Right renal cortex interstitium (tissue), 3 donors: ENCODE measurements at places on chromosomes 1 and 21.

DNA sequence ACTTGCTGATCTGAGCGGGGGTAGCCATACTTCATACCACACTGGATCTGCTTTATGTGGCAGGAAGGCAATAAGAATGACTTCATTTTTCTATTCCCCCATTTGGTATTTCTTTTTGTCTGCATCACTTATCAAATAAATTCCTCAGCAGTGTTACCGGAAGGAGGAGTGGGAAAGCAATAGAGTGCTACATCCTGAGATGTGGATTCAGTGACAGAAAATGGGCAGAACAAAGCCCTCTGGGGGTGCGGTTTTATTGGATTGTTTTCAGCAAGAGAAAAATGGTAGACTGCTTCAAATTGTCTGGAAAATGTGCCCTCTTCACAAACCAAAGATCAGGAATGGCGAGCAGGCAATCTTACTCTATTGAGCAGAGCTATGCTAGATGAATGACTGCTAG, 751.9 kb upstream of the NEGR1 start:
- DNase-seq: no peak

DNA sequence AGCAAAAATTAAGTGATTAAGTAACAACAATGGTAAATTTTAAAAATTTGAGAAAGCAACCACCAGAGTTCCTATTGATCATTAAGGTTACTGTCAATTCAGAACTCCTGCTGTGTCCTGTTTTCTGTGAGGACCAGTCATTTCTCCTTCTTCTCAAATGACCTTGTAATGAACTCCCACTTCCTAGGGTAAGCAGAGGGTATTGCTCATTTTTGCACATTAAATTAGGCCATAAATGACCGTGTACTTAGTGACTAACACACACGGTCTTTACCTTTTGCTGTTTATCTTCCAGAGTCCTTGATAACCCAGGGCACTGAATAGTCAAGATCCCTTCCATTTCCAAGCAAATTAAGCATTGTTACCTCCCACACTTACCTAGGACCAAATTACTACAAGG, 227.5 kb upstream of the LYPLAL1 start:
- no peak for DNase-seq

- no peak for DNase-seq
Observed at GRCh38 chr1:1779691-1780597, 1.7 kb upstream of the NADK start.

- DNase-seq: no peak
Observed at GRCh38 chr21:43290421-43291346, 121.9 kb downstream of the CRYAA start.

- no peak for DNase-seq
Observed at GRCh38 chr1:186210258-186210657, 164.8 kb downstream of the TPR start.

DNA sequence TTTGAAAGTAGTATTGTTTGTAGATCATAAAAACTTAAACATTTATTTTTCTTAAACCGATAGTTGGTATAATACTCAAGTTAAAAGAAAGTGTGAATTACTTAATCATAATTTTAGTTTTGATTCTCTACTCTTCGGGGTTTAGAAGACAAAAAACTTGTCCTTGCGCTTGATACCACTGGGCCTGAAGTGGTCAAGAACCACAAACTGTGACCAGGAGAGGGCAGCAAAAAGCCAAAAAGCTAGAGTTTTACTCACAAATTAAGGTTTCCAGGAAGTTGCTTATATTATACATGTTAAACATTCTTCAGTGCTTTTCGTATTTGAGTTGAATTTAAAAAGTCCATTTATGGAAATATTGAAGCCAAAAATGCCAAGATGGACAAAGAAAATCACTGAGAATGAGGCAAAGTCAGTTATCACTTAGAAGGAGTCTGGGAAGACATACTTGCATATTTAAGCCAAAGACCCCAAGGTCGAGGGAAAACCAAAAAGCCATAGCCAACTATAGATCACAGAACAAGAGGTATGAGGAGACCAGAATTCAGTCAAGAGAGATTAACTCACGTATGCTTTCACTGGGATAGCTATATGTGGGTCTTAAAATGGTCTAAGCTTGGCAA, 34.2 kb downstream of the EFCAB7 start:
- DNase-seq: no peak

- DNase-seq: no peak
Observed at GRCh38 chr1:156114919-156115513, 505 bp downstream of the LMNA start.

DNA sequence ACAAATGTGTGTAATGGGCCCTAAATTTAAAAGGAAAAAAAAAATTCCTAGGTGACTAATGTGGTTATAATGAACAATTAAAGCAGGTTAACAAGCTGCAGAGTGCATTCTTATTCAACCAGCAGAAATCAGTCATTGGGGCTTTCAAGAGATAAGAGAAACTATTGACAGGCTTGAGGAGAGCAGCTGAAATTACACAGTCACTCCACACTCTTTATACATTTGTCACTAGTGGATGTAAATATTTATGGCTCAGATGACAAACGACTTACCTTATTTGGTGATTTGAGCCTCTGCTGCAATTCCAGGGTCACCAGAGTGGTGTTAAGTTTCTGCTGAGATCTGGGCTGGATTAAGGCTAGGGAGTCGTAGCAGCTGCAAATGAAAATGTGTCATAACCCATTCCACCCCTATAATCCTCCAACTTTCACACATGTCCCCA, 896.3 kb downstream of the TTLL7 start:
- DNase-seq: no peak

GRCh38 chr1:221778125-221778524, 36.2 kb upstream of the DUSP10 start:
- DNase-seq: no peak

DNA sequence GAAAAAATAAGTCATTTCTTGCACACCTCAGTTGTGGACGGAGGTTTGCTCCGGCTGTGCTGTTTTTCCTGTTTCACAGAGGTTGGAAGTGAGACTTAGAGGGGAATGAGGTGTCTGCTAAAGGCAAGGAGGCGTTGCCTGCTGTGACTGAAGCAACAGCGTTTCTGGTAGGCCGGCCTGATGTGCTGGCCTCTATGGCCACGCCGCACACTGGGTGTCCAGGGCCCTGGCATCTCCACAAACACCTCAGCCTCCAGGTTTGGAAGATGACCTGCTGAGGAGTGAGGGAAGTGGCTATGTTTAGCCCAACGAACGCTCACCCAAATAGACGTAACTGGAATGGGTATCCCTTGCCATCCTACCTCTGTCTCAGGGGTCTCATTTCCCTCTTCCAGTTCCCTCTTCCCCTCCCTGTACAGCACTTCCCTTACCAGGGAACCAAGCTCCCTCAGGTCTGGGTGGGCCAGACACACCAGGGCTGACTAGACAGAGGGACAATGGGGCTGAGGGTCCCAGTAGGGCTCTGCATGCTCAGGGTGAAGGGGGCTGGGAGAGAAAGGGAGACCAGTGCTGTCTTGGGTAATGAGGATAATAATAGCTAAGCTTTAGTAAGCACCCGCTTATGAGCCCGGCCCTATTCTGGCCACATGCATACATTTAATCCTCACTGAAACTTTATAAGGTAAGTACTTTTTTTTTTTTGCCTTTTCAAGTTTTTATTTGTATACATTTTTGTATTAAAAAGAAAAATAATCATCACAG, 11.9 kb downstream of the CACNA1S start:
- DNase-seq: no peak

- no peak for DNase-seq
Observed at GRCh38 chr1:218352075-218352438, 6.9 kb downstream of the TGFB2 start.

DNA sequence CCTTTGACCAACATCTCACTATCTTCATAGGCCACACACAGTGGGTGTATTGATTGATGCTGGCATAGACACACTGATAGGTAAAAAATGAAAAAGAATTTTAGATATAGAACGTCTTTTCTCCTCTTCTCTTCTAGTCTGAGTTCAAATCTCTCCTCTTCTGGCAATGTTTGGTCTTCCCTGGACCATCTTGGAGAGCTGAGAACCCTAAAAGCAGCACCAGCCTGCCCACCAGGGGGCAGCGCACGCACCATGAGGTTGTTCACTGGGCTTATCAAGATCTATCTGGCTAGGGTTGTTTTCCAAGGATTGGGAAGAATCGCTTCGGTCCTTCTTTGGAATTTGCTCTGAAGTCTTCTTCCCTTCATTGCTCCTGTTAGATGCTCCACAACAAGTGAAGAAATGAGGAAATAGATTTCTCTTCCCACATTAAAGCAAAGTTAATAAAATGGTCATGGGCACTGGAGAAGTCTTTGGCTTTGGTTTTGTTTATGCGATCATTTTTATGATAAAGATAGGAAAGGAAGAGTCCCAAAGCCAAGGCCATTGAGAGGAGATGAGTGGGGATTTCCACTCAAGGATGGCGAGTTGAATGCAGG, 104.0 kb upstream of the OLIG2 start:
- no peak for DNase-seq

DNA sequence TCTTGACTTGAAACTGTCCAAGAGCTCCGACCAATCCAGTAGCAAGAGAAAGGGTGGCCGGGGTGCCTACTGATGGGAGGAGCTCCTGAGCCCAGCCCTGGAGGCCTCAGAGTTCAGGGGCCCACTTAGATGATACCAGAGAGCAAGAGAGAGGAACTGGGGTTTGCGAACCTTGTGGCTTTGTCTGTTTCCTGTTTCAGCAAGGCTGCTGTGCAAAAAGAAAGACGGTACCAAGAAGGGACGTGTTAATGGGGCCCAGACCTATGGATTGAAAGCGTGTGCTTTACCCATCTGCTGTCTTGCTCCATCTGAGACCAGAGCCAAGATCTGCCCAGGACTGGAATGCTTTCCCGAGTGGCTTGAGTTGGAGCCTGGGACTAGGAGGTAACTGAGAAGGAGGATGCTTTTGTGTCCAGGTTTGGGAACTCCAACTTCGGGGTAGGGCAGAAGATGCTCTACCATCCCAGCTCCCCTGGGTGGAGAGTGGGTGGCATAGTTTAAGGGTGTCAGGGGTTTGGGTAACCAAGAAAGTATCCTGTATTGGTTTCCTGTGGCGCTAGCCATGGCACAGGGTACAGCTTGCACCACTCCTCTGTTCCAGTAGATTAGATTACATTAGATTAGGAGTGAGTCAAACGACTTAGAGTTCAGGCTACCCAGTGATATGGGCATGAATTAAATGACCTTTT, at the start of gene TRAF3IP3:
TSS of gene TRAF3IP3 (plus strand) at position 128 of the 689 bp plus-strand sequence. CDS start 3,987 bp downstream, outside the sequence.
- DNase-seq: no peak

DNA sequence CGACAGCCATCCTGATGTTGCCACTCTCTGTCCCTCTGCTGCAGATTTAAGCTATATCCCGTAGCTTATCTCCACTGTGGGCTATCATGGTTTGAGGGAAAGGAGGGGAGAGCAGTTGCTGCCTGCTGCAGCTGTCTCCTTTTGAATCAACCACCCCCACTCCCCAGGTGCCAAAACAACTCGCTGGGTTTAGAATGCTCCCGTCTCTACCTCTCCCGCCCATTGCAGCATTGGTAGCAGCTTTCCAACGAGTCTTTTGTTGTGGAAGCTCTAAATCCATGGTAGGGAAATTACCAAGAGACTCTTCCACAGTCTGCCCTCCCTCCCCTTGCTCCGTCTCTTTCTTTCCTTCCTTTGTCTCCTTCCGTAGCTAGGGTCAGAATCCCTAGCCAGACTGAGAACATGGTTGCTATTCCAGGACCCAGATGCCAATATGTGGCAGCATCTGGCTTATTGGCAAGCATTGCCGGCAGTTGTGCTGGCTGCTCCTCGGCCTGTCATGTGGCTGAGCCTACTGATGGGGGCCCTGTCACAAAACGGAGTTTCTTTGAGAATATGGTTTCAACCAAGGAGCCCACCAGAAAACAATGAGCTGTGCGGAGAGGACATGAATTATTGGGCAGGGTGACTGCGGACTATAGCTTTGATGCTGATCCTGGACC, 230.7 kb downstream of the RPS6KC1 start:
- no peak for DNase-seq

DNA sequence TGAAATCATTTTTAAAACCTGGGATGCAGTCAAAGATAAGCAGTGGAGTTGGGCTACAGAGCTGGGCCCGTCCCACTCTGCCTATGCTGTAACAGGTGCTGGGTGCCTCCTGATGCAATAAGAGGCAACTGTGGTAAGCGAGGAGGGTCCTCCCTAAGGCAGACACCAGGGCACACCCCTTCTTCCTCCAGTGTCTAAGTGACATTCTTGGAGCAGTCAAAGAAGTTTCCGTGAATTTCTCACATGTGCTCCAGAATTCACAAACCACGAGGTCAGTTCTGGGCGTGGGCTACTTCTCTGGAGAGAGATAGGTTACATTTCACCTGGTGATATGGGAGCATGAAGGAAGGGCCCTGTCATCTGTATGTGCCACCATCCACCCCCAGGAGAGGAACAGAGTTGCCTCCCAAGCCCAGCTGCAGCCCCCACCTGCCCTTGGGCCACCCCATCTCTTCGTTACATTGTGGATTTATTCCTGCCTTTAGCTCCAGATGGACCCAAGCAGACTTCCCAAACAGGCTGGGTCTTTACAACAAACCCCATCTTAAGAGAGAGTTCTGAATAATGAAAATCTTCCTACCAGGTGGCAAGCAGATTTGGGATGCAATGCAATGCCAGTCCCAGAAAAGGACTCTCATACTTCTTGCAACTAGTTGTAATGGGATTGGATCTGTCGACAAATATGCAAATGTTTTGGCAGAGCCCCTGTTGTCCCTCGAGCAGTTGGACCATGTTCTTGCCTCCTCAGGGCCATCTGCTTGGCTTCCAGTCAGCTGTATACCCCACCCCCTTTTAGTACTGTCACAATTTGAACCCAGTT, 82.5 kb upstream of the CNTN2 start:
- DNase-seq: no peak

DNA sequence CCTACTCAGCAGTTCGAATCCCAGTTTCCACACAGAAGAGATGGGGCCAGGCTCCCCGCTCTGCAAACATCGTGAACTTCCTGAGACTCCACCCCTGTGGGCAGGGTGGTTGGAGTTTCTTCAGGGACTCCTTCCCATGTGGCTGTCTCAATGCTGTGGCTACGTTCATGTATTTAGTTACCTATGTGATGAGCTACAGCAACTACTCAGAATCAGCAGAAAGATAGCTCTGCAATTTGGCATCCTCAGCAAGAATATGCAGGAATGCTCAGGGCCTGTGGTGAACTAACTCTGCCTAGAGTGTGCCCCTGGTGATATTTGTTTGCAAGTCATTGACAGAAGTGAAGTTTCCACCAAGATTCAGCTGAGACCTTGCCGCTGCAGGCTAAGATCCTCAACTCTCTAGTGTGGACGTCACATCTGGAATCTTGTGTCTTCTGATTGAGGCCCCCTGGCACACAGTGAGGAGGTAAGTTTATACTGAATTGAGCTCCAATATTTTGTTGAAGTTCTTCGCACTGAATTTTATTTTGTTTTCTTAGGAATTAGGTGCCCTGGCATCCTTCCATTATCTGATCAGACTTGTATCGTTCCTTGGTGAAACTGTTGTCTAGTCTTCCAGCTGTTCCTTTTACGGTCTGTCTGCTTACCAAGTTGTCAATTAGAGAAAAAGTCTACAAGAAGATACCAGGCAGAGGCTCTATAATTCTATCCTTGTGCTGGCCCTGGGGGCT, 8.2 kb upstream of the GLRX2 start:
- no peak for DNase-seq
